H1 (cell line): ENCODE measurements at places on chromosomes 1 and 21.

- no peak for DNase-seq
Measured at GRCh38 chr1:209769971-209770370, 14.1 kb downstream of the TRAF3IP3 start.

DNA sequence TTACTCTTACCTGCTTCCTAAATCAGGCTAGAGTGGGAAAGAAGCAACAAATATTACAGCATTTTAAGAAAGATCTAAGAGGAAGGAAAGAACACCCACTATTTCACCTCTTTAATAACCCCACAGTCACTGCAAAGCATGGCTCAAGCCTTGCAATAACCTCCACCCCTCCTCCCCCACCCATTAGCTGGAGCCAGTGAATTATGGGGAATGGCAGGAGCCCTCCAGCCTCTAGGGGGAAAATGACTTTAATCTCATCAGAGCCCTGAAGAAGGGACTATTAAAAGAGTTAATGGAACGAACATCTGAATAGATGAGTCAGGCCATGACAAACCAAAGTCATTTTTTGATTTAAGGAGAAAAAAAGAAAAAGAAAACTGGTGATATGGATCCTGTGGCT lies 630.7 kb upstream of the PLXNA2 start:
- no peak for DNase-seq

DNA sequence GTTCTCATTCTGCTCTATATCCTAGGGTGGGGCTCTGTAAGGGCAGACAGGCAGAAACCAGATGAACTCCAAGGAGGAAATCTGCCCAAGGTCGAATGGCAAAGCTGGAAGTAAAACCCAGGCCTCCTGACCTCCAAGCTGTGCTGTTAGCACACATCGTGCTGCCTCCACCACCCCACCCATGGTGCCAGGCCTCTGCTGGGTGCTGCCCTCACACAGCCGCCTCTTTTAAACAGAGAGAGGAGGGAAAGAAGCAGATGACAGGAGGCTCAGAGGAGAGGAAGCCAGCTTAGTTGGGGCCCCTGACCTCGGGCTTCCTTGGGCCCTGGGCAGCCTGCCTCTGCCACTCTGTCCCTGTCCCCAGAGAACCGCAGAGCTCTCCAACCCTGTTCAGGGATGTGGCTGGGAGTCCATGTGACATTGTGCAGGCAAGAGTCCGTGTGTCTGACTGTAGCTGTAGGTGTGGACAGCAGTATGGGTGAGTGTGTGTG lies 1.1 kb downstream of the SYNC start:
- no peak for DNase-seq

DNA sequence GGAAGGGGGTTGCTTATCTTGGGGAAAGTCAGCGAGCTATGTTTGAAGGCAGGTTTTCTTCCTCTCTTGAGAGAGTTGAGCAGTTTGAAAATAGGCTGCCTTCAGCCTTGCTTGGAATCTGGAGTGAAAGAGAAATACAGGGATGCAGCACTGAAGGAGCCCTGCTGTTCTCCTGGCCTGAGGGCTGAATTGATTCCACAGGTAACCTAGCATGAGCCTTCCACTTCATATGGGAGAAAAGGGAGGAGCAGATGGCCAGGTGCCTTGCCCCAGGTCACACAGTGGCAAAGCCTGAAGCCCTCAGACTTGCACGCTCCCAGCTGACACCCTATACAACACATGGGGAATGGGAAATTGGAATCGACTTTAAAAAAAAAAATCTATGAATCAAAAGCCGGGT lies 88.0 kb upstream of the WLS start:
- no peak for DNase-seq

DNA sequence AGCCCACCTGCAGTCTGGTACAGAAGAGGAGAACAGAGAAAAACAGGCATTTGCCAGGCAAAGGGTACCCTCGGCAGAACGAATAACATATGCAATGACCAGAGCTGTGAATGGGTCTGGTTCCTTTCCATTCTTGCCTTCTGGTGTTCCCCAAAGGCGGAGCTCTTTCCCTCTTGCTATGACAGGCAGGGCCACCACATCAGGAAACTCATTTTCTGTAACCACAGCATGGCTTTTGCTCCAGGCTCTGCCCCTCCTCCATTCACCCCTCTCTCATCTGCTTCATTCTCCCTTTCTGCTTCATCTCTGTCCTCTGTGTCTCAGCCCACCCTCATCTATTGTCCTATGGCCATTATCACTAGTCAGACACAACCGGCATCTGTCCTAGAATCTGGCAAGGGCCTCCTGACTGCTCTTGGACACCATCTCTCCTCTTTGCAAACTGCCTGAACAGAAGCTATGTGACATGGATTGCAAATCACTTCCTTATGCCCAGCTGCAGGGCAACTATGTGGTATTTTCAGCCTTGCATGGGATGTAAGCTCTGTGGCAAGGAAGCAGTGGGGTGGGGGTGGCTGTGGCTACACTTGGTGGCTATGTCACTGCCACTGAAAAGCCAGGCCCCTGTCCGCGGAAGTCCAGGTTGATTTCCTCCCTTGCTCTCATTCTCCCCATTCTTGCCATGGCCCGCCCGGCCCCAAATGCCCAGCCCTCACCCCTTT lies 78.8 kb upstream of the ABCD3 start:
- no peak for DNase-seq

- DNase-seq = no peak
Measured at GRCh38 chr21:38524168-38525153, 26.2 kb upstream of the ERG start.

GRCh38 chr1:180288940-180289339 lies 58.9 kb downstream of the LHX4 start:
- no peak for DNase-seq

DNA sequence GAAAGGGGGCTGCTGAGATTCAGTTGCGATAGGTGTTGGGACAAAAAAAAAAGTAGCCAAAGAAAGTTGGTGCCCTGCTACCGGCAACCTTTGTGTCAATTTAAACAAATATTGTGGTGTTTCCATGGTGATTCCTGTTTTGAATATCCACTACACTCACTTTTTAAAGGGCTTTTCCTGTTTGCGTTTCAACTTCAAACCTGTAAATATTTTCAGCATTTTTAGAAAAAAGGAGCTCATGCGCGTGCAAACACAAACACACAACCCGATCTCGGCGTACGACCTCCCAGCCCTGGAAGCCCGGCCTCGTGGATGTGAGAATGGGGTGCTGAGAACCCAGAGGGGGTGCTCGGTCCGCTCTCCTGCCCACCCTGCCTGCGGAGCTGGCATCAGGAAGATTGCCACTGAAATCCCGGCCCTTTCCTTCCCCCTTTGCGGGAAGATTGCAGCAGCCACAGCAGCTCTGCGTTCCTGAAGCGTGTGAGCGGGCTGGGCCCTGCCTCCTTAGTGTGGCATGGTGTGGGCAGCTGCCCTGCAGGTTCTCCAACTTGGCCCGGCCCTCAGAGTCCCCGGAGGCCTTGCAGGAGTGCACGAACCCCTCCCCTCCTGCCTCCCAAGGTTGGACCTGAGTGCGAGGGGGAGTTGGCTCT lies 34.8 kb downstream of the CASZ1 start:
- DNase-seq = no peak

DNA sequence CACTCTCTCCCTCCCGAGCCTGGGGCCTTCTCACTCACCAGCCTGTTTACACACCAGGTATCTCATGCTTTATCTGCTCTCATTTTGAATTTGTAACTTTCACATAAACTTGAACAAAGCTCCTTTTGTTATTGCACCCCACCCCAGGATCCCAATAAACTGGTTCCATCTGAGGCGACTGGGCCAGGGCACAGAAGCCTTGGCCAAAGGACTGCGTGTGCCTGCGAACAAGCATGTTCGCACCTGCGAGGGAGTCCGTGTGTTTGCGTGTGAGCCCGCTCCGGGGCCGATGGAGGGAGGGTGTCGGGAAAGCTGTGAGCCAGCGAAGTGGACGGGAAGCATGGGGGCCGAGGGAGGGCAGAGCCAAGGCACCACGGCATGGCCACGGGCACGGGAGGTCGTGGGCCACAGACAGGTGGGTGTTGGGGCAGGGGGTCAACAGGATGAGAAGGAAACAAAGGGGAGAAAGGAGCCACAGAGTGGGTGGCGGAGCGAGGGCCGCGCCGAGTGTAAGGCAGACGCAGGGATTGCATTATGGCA lies 98.8 kb downstream of the CASZ1 start:
- no peak for DNase-seq

GRCh38 chr21:34280959-34281358 lies 82.8 kb upstream of the KCNE2 start:
- DNase-seq = no peak

DNA sequence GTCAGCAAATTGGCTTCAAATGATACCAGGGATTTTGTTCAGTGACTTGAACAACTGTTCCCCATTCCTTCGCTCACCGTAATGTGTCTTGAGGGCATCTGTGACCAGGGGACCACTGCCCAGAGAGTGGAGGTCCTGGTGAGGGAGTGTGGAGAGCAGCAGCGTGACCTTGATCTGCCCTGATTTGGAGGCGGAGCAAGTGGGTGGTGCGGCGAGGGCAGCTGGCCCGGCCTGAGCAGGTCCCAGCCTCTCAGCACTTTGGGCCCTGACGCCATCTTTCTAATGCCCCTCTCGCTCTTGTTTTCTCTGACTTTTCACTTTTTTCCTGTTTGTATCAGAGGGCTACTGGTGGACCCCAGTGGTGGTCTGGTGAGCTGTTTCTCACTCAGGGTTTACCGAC lies 31.1 kb downstream of the DIP2A start:
- DNase-seq = no peak

- no peak for DNase-seq
Measured at GRCh38 chr1:224621813-224622682, 5.9 kb downstream of the CNIH3 start.

DNA sequence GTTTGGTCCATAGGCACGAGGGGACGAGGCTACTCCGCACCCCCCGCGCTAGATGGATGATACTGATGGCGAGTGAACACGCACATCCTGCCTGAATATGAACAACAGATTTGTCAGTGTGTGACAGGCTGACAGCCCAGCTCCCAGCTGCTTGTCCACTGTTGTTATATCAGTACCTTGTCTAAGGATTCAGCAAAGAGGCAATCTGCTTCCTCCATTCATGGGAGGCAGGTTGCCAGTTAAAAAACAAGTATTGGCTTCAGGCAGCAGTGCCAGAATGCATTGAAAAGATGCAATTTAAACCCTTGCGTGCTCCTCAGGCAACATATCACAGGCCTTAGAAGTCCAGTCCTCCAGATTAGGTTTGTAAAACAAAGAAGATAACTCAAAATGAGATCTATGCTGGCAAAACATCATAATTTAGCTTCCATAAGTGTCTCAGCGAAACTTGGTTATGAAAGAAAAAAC lies 223.3 kb downstream of the GPATCH2 start:
- DNase-seq = no peak

DNA sequence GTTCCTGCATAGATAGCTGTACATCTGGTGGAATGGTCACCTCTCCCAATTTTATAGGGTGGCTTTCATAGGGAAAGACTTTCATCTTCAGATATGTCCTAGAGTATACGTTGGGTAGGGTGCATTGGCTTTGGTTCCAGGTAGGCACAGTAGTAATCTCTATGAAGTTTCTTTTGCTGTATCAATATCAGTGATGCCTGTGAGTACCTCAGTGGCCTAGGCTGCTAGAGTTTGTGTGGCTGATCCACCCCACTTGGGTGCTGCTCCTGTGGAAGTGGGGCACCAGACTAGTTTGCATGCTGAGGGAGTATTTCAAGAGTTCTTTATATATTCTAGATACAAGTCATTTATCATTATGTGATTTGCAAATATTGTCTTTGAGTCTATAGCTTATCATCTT lies 370.5 kb upstream of the VAMP3 start:
- no peak for DNase-seq

DNA sequence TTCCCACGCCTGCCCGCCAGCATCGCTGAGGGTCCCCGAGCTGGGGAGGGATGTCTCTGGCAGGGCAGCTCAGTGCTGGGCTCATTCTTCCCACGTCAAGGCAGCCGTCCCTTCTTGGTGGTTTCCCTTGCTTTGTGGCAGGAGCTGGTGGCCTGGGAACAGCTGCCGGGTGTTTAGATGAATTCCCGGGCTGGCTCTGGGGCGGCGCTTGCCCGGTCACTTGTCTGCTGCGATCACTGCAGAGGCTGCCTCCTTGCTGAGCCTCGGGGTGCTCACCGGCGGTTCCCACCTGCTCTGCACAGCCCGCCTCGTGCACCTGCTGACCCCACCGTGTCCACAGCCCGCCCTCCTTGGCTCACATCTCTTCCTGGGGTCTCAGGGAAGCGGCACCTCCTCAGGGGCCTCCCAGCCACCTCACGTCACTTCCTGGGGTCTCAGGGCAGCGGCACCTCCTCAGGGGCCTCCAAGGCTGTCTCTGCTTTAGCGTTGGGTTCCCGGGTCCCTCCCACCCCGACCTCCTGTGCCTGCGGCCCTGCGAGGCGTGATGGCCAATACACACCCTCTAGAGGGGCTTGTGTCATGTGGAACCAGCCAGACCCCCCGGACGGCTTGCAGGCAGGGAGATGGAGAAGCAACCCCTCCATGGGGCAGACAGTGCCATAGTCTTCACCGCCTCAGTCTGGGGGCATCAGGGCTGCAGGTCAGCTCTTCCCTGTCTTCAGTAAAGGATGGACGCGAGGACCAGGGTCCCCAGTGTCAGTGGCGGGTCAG lies 13.5 kb downstream of the COL18A1 start:
- DNase-seq = no peak

DNA sequence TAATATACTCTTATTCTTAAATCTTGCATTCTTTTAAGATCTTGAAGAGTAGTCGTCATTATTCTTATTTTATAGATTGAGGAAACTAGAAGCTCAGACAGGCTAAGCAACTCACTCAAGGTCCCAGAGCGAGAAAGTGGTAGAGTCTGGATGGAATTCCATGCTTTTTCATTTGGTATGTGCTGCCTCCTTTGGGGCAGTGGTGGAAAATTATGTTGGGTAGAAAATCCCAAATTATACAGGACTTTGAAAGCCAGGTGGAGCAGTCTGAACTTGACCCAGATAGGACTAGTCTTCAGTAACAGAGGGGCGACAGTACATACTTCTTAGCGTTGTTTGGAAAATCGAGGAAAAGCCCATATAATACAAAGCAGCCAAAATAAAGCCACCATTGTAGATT lies 205.6 kb downstream of the ATG4C start:
- no peak for DNase-seq

DNA sequence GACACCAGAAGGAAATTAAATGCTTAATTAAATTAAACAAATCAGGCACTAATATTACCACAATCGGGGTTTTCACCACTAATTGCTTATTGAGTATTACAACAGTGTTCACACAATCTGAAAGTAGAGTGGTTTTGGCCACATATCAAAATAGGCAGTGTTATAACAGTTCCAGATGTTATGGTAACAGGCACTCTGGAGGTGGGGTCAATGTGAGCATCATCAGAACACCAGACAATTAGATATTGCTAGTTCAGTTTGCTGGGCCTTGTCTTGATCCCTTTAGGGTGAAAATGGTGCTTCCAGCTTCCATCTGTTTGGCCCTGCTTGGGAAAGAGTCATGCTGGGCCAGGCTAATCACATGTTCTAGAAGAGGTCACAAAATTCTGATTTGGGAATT lies 14.5 kb upstream of the DDAH1 start:
- DNase-seq = no peak
